ENCODE measurements at places on chromosomes 16 and 17.
A peak's percentile ranks its signal among the peaks of the same experiment; 100 is the strongest.

DNA sequence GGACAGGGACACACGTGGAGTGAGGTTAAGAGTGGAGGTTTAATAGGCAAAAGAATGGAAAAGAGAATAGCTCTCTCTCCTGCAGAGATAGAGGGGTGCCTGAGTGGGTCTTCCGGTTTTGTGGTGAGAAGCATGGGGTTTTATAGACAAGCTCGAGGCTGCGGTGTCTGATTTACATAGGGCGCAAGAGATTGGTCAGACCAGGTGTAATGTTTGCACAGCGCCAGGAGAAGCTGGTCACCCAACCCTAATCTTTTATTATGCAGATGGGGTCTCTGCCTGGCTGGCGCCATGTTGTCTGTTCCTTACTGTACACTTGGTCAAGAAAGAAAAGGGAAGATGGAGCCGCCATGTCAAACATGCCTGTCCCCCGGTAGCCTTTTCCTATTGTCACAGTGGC lies 44.5 kb upstream of the MLYCD start:
- no peak for DNase-seq

- peak; percentile 0 for DNase-seq
Measured at GRCh38 chr17:29972277-29972676, 30.8 kb downstream of the EFCAB5 start.

GRCh38 chr17:18910881-18911280 lies 41.1 kb upstream of the SLC5A10 start:
- no peak for DNase-seq

GRCh38 chr17:77873500-77874302 lies 84.8 kb upstream of the TNRC6C start:
- DNase-seq: no peak

DNA sequence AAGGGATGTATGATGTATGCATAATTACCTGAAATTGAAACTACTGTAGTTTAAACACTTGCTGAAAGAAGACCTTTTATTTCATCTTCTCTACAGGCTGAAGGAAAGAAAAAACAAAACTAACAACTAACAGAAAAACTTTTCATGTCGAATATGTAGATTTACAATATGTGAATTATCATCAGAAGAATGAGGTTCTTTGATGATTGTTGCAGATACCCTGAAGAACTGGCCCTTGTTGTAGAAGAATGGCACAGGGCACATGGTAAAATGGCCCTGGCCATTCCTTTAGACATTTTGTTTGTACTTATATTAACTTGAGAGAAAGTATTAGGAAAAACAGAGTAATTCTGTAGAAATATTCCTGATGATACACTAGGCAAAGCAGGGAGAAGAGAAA lies 443.8 kb downstream of the MAF start:
- no peak for DNase-seq

- no peak for DNase-seq
Measured at GRCh38 chr17:21297026-21297520, 12.6 kb downstream of the MAP2K3 start.

DNA sequence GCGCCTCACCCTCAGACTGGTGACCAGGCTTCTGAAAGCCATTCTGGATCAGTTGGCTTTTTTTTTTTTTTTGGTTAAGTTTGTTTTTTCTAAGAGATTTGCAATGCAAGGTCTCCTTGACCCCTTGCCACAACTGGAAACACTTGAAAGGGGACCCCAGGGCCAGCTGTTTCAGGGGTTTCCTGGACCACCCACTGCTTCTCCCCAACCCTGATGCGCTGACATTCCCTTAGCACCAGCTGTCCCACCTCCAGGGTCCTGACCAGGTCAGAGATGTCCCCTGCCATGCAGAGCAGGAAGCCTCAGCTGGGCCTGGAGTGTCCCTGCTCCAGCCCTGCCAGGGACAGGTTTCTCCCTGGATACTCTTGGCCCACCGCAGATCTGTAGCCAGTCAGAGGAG lies 8.1 kb upstream of the MRPL58 start:
- no peak for DNase-seq

GRCh38 chr16:3375680-3376079 lies 20.0 kb downstream of the OR2C1 start:
- no peak for DNase-seq

DNA sequence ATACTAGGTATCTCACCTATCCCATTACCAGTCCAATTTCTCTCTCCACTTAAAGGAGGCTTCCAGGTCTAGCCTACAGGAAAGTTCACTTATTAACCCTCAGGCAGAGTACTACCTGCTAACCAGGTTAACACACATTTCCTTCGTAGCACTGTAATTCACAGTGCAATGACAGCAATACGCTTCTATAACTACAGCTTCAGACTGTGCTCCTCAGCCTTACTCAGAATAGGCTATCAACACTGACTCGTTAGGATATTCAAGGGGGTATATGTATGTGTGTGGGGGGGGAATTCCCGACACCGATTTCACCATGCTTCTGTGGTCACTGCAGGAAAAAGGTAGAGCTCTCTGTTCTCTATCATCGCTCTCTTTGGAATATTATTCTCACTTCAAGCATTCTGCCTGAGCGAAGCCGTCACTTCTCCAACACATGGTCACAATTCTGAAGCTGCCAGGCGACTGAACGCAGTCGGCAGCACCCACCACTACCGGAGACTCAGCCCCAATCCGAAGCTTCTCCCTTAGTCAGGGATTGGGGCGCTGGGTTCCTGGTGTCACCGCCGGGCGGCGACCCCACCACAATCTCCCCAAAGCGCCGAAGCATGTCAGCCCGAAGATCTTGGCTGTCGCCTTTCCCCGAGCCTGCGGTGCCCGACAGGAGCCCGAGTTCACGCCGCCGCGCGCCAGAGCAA lies 618 bp downstream of the GGA3 start:
- no peak for DNase-seq

GRCh38 chr16:85234310-85235204 lies 122.3 kb upstream of the CIBAR2 start:
- DNase-seq: no peak

DNA sequence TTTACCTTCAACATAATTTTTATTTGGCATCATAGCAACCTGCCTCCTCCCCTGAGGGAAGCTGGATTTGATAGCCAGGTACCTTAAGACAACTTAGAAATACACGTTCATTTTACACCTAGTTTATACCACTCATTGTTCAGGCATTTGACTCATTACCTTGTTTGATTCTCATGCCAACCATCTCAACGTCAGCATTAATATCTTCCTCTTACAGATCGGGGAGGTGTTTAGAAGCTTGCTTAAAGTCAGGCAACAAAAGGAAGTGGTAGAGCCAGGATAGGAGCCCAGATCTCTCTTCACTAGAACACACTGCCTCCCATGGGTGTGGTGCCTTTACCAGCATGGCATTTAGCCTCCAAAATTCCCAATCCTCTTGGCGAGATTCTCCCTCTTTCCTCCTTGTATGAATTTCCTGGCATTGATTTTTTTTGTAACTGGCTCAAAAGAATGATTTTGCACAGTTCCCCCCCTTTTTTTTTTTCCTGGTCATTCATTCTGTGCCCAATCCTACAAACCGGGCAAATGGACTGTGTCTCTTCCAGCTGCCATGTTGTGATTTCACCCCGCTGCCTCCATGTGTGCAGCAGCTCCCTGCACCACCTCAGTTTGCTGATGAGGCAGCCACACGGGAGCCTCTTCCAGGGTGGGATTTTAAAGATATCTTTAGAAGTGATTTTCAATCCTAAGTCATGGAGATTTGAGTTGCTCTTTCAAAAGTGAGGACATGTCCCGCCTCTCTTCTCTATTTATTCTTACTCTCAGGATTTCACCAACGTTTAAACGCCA lies 383.6 kb downstream of the UTP18 start:
- DNase-seq: no peak

DNA sequence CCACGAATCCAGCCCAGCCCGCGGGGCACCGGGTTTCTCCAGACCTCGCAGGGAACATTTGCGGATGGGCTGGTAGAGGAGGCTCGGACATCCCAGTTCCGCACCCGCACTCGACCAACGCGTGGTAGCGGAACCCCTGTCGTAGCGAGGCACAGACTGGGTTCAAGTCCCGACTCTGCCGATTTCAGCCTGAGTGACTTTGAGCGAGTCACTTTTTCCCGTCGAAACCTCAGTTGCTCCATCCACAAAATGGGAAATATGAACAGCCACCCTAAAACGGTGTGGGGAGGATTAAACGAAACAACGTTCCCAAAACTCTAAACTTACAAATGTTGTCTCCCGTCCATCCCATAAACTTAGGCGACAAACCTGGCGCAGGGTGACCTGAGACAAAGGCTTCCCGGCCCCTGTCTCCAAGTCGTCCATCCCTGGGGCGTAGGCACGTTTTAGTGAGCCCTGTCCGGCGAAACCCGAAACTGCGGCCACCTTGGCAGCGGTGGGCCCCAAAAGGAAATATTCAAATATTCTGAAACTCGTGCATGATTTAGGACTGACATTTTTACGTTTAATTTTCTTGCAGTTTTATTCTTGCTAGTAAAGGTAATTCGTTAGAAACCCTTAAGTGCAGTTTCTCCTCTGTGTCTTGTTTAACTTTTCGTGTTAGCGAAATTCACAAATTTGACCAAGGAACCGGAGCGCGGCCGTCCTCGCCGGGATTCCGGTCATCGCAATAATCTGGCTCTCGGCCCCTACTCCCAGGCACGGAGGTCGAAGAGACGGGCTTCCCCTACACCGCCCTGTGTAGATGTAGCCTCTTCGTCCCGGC lies 1.9 kb upstream of the MLLT6 start:
- no peak for DNase-seq

DNA sequence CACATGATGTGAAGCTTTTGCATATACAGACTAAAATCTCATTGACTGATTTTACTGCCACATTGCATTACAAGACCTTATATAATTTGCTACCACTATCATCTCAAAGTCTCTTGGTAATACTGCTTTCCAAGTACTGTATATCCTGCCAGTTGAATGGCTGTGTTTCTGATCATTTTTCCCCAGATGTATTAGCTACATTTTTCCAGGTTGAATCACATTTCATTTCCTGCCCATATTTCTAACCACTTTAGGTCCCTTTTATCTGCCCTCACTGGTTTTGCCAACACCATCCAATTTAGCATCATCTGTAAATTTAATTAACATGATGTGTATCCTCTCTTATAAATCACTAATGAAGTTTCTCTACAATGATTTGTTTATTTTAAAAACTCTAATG lies 365.7 kb upstream of the PMFBP1 start:
- DNase-seq: no peak

DNA sequence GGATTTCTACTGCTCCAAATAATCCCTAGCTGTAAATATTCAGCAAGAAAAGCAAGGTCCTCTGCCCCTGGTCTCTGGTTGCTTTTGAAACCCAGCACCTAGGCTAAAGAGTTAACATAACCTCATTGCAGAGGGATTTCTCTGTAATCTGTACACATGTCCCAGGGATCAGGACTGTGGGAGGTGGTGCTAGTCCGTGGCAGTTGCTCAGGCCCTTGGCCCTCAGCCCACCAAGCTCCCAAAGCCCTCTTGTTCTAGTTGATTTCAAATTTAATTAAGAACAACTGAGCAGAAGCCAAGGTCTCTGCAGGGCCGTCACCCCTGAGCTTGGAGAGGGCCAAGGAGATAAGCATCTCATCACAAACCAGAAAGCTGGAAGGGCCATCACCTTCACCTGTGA lies 181.1 kb downstream of the SOX9 start:
- no peak for DNase-seq

DNA sequence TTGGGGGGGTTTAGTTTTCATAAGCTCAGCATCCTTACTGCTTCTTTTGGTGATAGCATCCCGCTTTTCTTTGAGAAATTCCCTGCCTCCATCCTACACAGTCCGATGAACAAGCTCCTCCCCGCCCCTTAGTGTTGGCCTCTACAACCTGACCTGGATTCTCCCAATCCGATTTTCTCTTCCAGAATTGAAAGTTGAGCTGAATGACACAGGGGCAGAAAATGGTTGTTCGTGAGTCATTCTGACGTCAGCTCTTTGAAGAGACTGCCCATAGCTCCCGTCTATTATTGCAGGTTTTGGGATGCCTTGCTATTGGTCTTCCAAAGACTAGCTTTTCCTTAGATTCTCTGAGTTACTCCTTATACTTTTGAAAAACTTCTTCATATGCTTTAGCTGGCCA lies 279.7 kb downstream of the SLC39A11 start:
- no peak for DNase-seq

DNA sequence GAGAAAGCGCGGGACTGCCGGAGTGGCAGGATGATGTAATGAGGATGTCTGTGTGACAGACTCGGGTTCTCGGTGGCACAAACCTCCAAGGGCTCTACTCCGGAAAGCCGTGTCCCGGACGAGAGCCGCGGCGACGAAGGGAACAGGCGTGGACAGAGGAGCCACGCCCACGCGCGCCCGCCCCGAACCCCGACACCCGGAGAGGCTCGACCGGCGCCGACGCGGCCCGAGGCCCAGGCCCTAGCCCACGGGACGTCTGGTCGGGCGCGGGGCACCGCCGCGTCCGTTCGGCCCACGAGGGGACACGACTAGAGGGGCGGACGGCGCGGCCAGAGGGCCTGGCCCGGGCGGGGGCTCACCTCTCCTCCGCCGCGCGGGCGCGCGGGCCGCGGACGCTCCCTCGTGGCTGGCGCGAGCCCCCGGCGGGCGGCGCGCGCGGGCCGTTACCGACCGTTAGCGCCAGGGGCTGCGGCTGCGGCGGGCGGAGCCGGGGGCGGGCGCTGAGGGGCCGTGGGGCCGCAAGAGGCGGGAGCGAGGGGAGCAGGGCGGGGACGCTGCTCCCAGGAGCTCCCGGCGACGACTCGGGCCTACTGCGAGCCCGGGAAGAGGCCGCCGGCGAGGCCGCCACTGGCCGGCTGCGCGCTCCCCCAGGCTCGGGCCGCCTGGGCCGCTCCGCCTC lies 2.1 kb upstream of the IRX5 start:
- no peak for DNase-seq

GRCh38 chr16:6018848-6019489 lies 921.4 kb upstream of the EEF2KMT start:
- no peak for DNase-seq

DNA sequence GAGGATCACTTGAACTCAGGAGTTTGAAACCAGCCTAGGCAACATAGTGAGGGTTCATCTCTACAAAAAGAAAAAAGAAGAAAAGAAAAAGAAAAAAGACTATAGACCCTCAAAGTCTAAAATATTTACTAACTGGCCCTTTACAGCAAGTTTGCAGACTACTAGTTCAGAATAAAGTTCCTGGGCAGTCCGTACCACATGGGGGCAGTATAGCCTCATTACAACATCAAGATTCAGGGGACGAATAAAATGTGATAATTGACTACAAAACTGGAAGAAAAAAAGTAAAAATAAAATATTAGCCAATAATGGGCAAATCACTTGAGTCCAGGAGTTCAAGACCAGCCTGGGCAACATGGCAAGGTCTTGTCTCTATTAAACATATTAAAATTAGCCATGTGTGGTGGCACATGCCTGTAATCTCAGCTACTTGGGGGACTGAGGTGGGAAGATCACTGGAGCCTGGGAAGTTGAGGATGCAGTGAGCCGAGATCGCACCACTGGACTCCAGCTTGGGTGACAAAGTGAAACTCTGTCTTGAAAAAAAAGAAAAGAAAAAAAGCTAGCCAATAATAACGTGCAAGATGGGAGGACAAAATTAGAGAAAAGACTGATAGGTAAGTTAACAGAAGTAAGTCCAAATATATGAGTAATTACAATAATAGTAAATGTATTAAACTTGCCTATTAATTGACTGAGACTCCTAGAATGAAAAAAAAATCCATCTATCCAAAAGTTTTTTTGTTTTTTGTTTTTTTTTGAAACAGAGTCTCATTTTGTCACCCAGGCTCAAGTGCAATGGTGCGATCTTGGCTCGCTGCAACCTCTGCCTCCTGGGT lies 129.4 kb upstream of the SEC14L1 start:
- peak; percentile 25 for DNase-seq

Data from NCI-H2081 treated with DMSO at 0.1 percent for 48 hours (cell line).